ENCODE measurements at places on chromosomes 3 and 15.
A peak's percentile ranks its signal among the peaks of the same experiment; 100 is the strongest.

- no peak for DNase-seq
Observed at GRCh38 chr15:63234451-63234870, 42.9 kb upstream of the APH1B start.

DNA sequence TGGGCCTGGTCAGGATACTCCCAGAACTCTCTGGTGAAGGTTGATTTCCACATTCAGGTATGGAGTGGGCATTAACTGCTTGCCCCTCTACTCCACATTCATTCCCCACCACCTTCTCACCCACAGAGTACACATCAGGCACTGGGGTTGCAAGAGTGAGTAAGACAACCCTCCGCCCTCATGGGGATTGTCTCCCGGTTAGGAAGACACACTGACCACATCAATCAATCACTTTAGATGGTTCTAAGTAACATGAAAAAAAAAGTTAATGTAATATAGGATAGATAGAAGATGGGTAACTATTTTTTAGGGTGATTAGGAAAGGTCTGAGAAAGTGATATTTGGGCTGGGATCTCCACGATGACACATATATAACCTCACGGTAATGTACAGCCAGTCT, 116.0 kb upstream of the NEO1 start:
- DNase-seq = no peak

DNA sequence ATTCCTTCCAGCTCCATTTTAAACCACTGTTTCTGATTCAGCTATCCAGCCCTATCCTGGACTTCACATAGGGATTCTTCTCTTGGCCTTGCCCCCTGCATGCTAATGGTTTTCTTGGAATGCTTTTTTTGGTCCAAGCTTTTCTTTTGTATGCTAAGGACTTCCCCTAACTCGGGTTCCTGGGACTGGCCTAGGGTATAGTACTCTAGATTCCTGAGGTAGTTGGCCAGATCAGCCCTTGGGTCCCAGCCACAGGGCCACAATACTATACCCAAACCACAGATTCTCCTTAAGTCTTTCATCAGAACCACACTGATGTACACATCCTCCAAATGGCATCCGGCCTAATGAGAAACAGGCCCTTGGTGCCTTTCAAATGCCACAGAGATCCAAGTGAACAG, 2.8 kb downstream of the FYCO1 start:
- no peak for DNase-seq

- DNase-seq = no peak
Observed at GRCh38 chr3:86867982-86868381, 123.0 kb downstream of the VGLL3 start.

DNA sequence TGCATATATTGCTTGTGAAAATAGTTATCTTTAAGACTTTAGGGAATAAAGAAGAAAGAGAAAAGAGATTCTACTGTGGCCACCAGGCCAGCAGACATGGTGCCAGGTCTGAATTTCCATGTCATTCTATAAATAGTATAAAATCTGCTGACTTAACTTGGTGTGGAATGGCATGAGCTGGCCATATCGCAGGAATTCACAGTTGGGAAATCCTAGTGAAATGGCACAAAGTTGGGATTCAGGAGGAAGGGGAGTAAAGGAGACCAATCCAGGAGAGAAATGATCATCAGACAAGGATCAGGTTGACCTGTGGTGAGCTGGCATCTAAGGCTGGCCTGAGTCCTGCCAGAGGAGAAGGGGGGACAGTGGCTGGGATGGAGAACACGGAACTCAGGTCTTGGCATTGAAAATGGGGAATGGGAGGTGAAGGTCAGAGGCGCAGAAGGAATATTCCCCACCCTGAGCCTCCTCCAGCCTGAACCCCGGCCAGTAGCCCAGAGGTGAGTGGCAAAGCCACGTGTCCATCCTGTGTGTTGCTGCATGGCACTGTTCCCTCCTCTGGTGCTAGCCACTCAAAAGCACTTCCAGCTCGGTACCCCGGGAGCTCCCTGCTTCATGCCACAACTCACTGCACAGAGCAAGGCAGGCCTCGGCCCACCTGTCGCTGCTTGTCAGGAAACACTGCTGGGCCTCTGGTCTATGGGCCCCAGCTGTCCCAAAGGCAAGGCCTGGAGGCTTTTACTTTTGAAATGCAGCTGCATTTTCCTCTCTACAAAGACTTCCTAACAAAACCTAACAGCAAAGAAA, 51.4 kb downstream of the SSUH2 start:
- DNase-seq = no peak

DNA sequence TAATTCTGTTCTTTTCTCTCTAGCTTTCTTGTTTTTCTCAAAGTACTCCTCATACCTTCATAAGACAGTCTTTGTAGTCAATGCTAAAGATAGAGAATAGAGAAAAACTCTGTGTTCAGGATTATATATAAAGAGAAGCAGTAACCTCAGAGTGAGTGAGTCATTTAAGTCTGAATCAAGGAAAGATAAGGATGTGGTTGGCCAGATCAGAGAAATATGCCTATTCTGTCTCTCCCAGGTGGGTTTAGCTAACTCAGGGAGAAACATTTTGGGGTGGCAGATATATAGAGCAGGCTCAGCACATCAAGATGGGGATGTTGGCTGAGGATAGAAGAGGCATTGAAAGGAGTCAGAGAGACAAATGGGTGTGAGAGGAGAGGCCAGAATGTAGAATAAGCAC, 31.4 kb downstream of the GTF2E1 start:
- no peak for DNase-seq

- peak; percentile 33 for DNase-seq
Observed at GRCh38 chr3:156674911-156675829, 780 bp downstream of the TIPARP start.

DNA sequence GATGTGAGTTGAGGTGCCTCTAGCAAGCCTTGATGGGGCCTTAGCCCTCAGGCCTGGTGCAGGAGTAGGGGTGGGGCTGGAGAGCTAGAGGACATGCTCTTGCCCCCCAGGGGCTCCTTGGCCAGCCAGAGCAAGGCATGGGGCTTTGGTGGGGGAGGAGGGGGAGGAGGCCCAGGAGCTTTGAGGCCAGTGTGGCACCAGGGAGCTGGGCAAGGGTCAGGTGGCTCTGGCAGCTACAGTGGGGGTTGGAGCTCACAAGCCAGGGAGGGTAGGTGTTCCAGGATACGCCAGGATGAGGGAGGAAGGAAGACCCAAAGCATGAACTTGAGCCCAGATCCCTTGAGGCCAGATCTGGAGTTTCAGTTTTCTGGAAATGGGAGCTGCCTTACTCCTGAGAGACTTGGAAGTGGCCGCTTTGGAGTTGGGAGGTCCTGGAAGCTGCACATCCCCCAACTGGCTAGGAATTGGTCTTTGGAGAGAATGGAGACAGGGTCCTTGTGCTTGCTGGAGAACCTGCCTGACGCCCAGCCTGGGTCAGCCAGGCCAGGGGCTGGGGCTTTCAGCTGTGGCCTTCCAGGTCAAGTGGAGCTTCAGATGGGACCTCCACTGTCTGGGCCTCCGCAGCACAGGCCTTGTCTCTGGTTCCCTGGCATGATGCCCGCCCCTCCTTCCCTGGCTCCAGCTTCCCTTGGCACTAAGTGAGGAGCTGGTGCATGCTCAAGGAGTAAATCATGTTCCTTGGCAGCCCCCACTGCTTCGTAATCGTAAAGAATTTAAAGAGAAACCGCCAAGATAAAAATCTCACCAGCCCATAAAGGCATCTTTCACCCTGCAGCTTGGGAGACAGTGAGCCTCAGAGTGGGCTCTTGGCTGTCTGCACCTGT, 8.7 kb downstream of the SEMA3F start:
- no peak for DNase-seq

- DNase-seq = no peak
Observed at GRCh38 chr15:61158504-61159407, 70.3 kb downstream of the RORA start.

DNA sequence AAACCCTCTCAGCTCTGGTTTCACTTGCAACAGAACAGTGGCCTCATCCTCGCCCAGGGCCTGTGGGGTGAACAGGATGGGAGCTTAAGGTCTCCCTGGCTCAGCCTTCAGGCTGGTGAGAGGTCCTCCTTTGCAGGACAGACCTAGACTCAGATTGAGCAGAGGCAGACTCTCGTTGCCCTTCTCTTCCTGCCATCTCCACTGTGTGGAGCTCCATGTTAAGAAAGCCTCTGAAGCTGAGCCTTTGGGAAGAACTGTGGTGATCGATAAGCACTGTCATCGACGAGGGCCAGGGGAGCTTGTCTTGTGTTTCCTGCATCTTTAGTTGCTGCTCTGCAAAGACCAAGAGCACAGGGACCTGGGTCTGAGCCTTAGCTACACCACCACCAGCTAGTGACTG, 37.8 kb upstream of the GRIP2 start:
- no peak for DNase-seq

- DNase-seq = peak; percentile 19
Observed at GRCh38 chr3:139388821-139389551, 461 bp downstream of the COPB2 start.

- DNase-seq = peak; percentile 73
Observed at GRCh38 chr3:44439499-44440295, 37.8 kb downstream of the ZNF445 start.

GRCh38 chr3:196645897-196646665, 6.6 kb downstream of the NRROS start:
- DNase-seq = no peak

GRCh38 chr3:186628756-186629155, 11.4 kb upstream of the FETUB start:
- DNase-seq = no peak

DNA sequence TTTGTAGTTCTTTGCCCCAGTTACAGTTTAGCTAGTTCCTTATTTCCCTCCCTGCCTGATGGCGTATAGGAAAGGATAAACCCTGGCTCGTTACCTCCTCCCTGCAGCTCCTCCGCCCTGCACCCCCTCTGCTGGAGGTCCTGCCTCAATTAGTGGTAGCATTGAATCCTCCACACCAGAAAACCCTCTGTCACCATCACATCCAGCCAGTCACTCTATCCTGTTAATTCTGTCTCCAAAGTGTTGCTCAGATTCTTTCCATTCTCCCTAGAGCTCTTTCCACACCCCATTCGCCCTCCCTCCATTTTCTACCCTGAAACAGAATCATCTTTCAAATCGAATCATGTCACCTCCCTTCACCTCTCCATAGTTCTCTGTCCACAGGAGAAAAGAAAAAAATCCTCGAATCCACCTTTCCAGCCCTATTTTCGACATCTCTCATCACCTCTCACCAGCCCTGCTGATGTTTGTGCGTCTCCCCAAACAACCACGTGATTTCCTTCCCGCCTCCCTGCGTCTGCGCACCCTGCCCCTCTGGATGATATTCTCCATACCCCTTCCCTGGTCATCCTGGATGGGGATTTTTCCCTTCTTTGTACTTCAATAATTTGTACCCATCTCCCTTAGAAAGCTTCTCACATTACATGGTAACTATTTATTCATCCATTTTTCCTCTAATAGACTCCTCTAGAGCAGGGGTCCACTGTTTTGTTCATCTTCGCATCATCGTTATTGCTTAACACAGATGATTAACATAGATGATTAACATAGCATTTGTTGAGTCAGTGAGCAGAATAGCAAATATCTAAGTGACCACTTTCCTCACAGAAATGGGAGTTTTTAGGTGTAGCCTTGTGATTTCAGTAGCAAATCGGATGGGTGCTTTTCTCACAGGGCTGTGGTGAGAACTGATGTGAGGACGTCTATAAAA, 37.1 kb downstream of the MAP3K13 start:
- no peak for DNase-seq

DNA sequence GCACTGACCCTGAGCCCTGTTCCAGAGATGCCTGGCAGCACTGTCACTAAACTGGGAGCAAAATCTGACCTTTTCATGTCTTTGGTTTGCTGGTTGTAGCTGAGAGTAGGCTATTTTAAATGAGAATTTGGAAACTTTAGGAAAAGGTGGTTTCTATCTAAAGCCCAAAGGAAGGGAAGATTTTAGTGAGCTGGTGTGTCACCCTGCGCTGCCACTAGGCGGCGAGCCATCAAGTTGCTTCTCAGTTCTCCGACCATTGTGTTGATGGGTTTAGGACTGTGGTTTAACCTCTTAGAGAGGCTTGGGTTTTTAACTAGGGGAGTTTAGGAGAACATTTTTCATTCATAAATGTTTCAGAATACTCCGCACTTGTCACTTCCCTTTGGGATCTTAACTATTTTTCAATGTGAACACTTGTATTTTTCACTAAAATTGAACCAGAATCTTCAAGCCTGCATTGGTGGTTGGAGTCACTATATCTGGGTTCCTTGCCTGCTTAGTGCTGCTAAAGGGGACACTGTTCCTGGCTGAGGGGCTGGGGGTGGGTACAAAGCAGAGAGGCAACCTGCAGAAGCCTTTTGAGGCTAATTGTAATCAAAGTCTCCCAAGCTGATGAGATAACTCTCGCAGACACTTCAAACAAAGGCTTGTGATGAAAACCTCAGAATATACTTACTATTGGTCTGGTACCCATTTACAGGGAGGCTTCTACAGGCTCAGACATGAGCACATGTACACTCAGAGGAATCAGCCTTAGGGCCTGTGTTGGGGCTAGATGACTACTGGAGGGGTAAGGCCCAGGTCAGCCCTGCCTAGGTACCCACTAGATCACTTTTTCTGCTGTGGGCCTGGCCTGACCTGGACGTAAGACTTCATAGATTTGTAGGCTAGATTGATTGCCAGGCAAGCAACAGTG, 16.8 kb downstream of the EXOSC7 start:
- no peak for DNase-seq

DNA sequence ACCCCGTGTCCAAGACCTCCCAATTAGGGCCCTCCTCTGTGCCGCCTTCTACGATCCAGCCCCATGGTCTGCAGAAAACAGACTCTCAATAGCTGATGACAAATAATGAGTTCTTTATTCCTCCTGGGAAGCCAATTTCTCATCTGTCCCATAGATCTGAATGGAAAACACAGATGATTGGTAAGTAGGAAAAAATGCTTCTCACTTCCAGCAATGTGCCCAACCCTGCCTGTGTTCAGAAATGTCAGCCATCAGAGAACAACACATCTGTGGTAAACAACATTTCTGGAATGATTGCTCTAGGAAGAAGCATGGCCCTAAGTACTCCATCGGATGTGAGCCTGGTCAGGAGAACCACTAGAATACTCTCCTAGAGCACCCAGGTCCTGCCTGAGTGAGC, 240.5 kb upstream of the HES1 start:
- no peak for DNase-seq

DNA sequence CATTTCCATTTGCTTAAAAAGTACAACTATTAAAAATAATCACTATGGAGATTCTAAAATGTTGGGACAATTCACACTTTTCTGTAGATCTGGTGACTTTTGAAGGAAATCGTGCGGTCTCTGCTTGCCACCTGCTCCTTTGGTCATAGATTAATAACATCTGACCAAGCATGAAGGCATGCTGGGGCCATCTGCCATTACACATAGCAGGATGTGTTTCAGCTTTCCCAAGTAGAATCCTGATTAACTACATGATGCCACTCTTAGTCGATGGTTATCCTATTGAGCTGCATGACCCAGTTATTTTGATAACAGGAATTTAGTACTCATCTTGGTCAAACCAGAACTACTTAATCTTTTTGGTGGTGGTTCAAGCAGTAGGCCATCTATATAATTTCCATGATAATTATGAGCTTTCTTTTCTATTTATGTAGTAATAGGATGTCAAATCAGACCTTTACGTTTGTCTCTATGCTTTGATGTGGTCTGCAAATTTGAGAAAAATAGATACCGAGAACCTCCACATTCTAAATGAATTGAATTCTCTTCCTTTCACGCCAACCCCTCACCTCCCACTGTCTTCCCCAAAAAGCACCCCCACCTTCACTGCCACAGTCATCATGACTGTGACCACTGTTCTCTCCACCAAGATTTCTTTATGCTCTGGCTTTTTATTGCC, 158.1 kb downstream of the DIPK2A start:
- DNase-seq = no peak

- no peak for DNase-seq
Observed at GRCh38 chr3:17840126-17840525, 97.7 kb upstream of the TBC1D5 start.

All from stimulated activated CD4-positive, alpha-beta T cell treated with anti-CD3 and anti-CD28 coated beads, Interleukin-4, amount 100 ng/mL, for 24 hours (primary cell).